Dermis blood vessel endothelial cell (primary cell): ENCODE measurements at places on chromosomes 7 and 10.

- no peak for DNase-seq
These were observed 232.7 kb downstream of the PHF14 start for GRCh38 chr7:11206177-11206899.

DNA sequence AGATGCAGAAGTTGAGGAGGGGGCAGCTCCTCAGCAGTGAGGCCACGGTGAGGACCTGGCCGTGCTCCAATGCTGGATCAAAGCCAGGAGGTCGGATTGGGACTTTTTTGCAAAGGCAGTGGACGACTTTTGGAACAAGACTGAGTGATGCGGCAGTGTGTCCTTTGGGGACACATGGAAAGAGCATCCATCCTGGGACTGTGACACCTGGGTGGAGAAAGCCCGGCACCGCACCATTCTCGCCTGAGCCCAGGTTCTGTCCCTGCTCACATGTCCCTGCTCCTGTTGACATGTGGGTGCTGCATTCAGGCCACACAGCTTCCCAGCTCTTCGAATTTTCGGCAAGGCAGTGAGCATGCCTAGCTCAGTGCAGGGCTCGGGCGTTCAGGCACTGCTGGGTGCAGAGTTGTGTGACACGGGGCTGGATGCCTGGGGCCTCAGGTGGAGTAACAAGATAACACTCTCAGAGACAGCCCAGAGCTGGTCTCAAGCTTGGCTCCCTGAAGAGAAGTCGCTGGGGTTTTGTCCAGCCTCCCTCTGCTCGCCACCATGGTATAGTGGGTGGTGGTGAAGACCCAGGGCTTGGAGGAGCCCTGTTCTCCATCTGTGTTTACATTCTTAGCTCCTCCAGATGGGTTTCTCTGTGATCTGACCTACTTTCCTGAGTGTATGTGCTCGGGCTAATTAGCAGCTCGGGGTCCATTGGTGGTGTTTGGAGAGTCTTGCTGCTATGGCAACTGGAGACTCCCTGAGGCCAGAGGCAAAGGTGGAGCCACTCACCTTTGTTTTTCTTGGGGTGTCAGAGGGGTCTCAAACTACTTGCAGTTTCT lies 111.7 kb upstream of the BTBD16 start:
- no peak for DNase-seq

DNA sequence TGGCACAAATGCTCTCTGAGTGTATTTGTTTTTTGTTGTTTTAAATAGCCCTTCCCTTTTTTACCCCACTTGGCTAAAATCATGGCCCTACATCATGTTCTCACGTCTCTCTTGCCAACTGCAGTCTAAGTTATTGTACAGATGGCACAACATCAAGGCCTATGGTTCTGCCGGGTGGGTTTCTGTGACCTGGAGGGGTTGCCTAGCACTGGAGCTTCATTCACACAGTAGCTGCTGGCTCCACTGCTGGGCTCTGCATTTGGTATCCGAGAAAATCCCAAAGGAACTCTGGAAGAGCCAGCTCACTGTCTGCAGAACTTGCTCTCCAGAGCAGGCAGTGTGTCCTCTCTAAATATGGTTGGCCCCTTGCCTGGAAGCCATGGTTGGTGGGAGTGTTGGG lies 120.6 kb downstream of the LRRC4 start:
- no peak for DNase-seq

GRCh38 chr7:683526-684205 lies 42.8 kb upstream of the DNAAF5 start:
- no peak for DNase-seq

DNA sequence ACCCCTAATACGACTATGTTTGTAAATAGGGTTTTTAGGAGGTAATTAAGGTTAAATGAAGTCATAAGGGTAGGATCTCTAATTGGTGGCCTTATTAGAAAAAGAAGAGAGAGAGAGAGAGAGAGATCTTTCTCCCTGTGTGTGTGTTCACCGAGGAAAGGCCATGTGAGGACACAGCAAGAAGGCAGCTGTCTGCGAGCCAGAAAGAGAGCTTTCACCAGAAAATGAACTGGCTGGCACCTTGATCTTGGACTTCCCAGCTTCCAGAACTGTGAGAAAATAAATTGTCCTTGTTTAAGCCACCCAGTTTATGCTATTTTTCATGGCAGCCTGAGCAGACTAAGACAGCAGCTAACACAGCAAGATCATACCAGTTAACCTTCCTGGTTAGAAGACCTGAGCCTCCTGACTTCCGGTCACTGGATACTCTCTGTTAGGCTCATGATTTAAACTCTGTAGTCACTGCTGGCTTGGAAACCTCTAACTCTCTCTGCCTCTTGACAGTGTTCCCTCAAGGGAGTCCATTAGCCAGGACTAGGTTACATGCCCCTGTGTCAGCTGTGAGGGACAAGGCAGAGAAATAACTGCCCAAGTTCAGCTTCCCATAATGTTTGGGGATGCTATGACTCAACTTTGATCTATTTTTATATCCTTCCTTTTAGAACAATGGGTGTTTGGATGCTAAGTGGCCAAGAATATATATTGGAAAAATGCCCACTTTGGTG lies 102.3 kb downstream of the DYNC1I1 start:
- DNase-seq: peak; percentile 67

GRCh38 chr10:121217331-121217730 lies 366.2 kb downstream of the WDR11 start:
- DNase-seq: no peak
